ENCODE measurements at places on chromosomes 2 and 18.

GRCh38 chr2:29063056-29063455, 11.3 kb downstream of the PCARE start:
- DNase-seq: no peak

DNA sequence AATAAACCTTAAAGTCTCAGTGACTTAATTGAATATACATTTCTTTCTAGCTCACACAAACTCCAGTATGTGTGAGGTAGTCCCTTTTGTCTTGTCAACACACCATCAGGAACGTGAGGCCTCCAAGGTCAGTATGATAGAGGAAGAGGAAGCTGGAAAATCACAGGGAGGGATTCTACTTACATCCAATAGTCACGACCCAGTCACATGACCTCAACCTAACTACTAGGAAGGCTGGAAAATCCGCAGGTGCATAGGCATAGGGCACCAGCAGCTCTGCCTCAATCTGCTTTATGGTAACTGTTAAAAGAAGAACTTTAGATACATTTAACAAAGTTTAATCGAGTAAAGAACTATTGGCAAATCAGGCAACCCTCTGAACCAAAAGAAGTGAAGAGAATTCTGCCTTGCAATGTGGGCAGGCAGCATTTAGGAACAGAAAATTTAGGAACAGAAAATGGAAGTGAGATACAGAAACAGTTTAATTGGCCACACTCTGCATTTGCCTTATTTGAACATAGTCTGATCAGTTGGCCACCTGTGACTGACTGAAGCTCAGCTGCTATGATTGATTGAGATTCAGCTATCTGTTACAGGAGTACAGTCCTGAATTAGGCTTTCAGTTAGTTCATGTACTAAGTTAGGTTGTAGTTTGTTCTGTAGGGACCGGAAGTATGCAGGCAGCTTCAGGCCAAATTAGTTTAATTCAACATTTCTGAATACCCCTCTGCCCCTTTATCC, 165.0 kb upstream of the PARD3B start:
- DNase-seq: no peak

DNA sequence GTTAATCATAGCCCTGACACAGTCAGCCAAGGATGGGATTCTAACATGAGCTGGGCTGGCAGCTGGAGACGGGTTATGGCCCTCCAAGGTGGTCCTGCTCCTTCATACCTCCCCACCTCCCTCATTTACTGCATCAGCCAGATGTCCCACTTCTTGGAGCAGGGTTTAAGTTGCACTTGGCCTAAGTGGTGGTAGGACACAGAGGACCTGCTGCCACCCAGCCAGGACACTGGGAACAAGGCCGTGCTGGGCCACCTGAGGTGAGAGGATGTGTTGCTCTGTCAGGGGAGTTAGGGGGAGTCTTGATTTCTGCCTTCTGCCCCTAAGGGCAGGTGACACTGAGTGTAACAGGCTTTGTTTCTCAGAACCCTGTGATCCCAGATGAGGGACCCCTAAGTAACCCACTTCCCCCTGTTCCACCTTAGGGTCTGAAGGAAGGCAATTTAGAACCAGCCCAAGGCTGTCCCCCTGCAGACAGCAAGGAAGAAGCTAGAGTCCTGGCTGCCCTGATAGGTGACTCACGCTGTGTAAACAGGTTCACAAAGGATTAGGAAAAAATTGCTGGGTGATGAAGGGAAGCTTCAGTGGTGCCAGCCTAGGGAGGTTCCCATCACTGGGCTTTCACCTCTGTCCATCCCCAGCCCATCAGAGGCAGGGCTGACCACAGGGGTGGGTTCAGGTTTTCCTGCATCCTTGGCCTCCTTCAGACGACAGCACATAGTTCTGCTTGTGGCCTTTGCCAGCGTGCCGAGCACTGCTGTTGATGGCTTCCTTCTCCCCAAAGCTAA, 114.3 kb upstream of the MCFD2 start:
- DNase-seq: no peak

GRCh38 chr2:57444752-57445430, 601.7 kb upstream of the VRK2 start:
- no peak for DNase-seq
